ENCODE measurements at places on chromosomes 16 and 17.

GRCh38 chr16:15493466-15494180 is 59.2 kb downstream of the BMERB1 start:
- DNase-seq, result no peak

- DNase-seq, result no peak
Measured at GRCh38 chr17:12756786-12757185, 32.5 kb upstream of the ARHGAP44 start.

- DNase-seq, result no peak
Measured at GRCh38 chr17:59335685-59336084, 4.2 kb downstream of the YPEL2 start.

DNA sequence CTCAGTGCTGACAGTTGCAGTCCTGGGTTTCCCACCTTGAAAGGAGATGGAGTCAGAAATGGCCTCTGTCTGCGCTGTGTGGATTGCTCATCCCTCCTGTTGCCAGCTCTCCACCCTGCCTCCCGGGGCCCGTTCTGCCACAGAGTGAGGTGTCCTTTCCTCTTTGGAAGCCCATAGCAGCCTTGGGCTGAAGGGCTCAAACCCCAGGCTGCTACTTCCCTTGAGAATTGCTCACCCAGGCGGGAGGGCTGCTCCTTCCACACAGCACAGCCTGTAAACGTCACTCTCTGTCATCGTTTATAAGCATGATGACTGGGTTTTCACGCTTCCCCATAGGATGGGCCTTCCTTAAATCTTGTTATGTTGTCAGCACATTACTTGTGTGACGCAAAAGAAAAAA is 62.7 kb downstream of the FOXK2 start:
- DNase-seq, result no peak

DNA sequence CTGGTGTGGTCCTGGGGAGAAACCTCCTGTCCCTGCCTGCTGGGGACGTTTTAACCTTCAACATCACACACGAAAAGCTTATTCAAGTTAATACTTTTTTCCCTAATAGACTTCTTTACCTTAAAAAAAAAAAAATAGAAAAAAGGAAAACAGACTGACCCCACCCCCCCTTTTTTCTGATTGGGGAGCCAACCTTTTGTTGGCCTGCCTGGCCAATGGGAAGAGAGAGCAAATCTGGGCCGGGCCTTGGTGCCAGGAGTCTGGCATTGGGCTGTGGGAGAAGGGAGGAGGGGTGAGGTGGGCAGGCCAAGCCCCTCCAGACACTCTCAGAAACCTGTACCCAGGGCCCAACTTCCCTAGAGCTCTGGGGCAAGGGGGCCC is 3.0 kb downstream of the CBX8 start:
- DNase-seq, result no peak

GRCh38 chr16:70705056-70705455 is 19.2 kb upstream of the MTSS2 start:
- DNase-seq, result no peak

- no peak for DNase-seq
Measured at GRCh38 chr17:49339354-49339753, 22.7 kb downstream of the ZNF652 start.
